ENCODE measurements at places on chromosomes 1 and 21.

GRCh38 chr1:235925016-235925415 is 58.3 kb upstream of the LYST start:
- no peak for DNase-seq

DNA sequence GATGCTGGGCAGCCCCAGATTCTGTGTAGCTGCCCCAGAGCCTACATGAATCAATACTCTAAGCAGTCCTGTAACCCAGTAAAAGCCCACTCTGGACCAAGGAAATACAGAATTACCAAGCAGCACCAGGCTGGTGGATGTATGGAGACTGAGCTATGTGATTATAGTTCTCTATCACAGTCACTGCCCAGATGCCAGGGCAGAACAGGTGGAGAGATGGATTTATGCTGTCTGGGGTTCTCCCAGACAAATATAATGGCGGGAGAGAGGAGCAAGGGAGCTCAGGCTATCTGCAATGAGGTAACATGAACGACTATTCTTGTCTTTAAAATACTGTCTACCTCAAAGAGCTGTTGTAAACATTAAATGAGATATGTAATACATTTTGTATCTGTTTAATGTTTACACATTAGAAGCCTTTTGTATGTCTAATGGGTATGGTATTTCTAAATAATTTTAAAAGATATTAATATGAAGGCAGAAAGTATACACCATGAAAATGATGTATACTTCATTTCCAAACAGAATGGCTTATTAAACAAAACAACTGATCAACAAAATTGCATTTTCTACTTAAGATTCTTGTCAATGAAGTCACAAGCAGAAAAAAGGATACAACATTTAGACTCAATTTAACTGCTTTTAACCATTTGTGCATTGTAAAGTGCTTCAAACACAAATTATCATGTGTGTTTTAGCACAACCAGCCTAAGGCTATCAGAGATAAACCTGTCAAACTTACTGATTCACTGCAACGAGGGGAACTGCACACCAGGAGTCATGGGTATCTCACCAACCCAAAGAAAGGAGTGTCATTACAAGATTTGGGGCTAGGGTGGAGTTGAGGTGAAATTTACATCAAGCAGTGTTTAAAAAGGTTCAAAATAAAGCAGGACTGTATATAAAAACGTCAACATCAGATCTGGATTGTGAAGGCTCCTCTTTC is 3.0 kb downstream of the SDE2 start:
- DNase-seq: no peak

- DNase-seq: no peak
Measured at GRCh38 chr21:36729310-36729970, 30.5 kb downstream of the SIM2 start.

GRCh38 chr1:7525338-7526063 is 245.6 kb upstream of the VAMP3 start:
- DNase-seq: no peak

DNA sequence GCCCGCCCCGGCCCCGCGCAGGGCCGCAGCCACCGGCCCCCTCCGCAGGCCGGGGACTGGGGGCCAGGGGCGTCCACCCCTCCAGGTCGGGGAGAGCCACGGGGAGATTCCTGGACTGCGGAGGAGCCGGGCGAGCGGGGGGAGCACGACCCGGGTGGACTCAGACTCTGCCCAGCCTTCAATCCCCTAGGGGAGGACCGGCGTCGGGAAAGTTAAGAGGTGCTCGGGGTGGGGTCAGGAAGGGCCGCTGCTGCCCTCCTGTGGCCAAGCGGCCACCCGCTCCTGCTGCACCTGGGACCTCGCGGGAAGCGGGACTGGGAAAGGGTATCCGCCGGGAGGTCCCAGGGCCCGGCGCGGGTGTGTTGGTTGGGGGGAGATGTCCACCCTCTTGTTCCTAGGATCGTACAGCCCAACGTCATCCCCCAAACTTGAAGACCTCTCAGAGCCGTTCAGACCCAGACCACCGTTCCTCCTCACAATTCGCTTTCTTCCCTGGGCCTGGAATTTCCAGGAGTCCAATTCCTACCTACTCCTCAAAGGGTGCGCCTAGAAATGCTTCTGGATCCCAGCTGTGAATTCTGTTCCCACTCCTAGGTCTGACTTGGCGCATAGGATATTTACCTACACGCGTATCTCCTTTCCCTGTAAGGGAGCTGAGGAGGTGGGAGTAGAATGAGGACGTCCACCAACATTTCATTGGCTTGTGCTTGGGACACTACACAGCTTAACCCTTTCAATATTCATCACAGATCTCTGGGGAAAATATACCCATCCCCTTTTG is 484 bp upstream of the RHOC start:
- no peak for DNase-seq

Measured in stimulated activated CD8-positive, alpha-beta memory T cell treated with anti-CD3 and anti-CD28 coated beads, Interleukin-4, amount 100 ng/mL, for 1 hour (primary cell).